GM04503 (cell line): ENCODE measurements at places on chromosomes 1 and 21.

GRCh38 chr1:101237229-101237837 lies 514 bp downstream of the S1PR1 start:
- peak; percentile 81 for DNase-seq

DNA sequence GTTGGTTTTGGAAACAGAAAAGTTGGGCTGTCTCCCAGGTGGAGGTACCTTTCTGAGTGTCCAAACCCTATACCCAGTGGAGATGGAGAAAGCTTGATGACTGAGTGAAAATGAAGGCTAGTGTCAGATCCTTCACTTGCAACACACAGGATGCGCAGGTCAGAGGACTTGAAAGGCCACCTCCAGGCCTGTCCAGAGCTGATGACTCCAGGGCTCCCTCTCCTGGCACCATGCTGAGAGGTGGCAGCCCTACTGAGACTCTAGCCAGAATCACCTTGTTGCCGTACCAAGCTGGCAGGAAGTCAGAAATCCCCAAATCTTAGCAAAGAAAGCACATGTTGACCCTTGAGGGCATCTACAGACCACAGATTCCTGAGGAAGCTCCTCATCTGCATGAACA lies 16.4 kb downstream of the KNCN start:
- no peak for DNase-seq

GRCh38 chr1:8122160-8122476 lies 96.0 kb upstream of the ERRFI1 start:
- no peak for DNase-seq

- DNase-seq, result no peak
These were observed 168.0 kb downstream of the CYYR1 start for GRCh38 chr21:26405071-26405470.

DNA sequence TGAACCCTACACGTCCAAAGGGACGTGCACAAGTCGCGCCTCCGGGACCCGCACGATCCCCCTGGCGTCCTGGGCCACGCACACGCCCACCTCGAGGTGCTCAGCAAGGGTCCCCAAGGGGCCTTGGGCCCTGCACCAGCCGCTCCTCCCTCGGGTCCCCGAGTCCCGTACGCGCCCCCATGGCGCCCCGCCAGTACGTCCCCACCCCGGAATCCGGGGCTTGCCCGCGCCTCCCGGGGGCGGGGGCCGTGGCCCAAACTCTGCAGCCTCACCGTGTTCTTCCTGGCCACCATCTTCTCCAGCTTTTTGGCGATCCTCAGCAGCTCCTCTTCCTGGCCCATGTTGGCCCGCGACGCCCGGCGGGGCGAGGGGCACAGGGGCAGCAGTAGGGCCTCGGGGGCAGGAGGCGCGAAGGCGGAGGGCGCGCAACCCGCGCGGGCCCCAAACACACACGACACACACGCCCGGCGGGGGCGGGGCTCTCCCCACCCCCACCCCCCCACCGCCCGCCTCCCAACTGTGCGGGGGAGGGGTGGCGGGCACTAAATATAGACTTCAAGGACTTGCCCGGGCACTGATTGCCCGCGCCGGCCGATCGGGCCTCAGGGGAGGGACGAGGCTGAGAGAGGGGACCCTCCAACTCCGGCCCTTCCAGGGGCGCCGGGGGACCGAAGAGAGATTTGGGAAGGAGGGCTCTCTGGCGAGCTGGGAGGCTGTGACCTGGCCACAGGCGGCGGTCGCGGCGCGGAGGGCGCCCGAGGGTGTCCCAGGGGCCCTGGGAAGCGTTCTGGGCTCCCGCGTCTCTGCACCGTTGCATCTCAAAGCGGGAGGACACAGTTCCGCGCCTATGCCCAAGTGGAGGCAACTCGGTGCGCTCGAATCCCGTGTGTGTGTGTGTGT lies at the start of gene TCEA3:
TCEA3 (minus strand) TSS at position 456 of the 900 bp plus-strand sequence; CDS start at position 341, 115 bp downstream.
- no peak for DNase-seq

DNA sequence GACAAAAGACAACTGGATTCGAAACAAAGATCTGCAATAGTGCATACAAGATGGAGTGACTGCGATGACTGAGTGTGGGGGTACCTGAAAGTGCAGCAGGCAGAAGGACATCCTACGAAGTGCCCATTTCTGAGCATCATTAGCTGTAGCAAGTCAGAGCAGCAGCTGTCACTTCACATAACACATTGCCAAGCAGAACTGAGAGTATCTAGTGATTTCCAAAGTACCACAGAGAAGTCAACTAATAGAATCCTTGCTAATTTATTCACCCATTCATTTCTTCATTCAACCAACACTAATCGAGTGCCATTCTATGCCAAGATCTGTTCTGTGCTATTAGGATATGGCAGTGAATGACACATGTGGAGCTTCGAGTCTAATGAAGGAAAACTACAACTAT lies 31.6 kb upstream of the CAMSAP2 start:
- no peak for DNase-seq

DNA sequence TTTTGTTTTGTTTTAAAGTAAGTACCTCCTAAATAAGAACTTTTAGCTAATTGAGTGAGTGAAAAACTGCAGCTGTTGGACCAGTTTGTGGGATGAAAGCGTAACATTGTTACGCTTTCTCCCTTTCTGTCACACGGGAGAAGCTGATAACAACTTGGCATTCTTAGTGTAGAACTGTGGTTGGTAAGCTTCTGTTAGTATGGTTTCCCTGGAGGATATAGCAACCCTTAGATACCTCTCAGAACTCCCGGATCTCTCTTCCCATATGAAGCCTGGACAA lies 98.2 kb downstream of the CACHD1 start:
- DNase-seq, result no peak

DNA sequence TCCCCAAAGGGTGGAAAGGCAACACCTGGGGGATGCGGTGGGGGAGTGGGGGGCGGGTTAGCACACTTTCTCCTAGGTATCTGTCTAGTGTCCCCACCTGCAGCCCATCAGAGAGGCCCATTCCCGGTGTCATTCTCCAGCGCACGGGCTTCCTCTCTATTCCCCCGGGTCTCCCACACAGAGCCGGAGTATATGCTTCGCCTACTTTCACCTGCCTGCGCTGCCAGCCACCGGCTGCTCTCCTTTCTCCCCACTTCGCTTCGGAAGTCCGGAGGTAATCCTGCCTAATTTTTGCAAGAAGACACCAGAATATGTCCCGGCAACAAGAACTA lies 852 bp downstream of the RGS7 start:
- DNase-seq, result no peak

DNA sequence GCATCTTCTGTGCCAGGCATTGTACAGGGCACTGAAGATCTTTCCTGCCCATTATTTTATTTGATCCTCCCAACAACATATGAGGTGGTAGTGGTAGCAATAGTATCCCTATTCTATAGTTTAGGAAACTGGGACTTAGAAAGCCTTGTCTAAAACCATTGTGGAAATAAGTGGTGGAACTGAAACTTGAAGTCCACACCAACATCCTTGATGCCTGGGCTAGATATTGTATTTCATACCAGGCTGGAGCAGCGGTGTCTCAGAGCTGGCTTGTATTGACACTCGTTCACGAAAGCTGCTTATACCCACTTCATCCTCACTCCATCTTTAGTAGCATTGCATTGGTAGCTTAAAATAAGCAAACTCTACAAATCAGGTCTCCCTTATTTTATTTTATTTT lies 9.7 kb upstream of the CTSS start:
- DNase-seq, result no peak

DNA sequence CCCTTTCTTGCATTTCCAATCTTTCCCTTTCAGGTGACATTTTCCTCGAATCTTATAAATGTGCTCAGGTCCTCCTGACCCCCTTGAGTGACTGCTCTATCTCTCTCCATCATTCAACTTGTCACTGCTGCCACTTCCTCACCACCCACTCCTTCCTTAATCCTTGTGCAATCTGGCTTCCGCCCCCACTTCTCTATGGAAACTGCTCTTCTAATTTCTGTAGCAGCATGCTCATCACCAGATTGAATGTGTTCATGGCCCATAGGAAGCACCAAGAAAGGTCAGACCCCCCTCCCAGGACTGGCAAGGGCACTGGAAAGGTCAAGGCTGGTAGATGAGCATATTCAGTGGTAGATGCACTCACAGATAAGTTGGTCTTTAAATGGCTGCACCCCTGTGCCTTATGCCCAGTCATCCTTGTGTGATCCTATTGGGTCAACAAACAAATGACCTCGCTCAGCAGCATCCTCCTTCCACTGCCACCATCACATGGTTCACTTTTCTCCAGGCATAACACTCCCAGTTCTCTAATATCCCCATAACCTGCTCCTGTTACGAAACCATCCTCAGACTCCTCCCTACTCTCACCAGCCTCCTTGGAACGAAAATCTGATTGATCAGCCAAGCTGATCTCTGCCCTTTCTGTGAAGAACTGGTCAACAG lies 288.5 kb upstream of the POU3F1 start:
- DNase-seq, result no peak

- no peak for DNase-seq
These were observed 28.3 kb downstream of the EIF2D start for GRCh38 chr1:206583707-206584648.

DNA sequence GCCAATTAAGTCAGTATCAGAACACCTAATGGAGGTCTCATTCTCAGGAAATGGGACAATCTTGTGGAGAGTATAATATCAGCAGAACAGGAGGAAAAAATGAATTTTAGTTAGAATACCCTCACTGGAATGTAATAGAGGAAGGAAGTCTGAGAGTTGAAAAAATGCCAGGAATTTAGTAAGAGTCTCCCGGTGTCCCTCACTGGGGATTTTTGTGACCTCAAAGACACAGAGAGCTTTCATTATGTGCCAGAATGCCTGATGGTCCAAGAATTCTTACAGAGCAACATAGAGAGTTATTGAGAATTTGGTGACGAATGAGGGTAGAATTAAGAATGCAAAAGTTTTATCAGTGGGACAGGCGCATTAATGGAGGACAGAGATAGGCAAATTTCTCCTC lies 443.5 kb upstream of the B3GALT2 start:
- no peak for DNase-seq

- no peak for DNase-seq
These were observed 5.7 kb downstream of the LMX1A start for GRCh38 chr1:165350840-165351239.

DNA sequence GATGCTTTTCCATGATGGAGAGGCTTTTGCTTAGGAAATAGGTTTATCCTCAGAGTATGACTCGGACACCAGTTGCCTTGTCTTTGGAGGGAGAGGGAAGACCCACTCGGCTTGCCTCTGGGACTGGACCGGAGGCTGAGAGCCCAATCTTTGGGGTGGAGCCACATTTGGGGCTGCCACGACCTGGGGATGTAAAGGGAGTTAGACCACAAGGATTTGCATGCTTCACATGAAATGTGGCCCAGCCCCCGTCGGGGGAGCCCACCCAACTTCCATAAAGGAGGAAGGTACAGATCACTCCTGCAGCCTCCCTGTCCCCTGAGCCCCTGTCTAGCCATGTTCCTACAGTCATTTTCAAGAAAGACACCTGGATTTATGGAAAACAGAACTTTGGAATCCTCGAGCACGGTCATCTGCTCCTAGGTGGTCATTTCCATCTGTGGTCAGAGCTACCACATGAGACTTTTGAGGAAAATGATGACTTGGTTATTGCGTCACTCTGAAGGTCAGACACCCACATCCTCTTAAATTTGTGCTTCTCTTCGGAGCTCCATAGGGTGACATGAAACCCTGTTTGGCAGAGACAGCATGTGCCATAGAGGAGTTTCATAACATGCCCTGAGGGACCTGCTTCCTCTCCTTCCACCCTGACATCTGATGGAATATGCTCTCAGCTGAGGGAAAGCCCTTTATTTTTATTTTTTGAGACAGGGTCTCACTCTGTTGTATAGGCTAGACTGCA lies 99.4 kb upstream of the SLC45A1 start:
- DNase-seq, result no peak

- DNase-seq, result no peak
These were observed 6.1 kb downstream of the NPPA start for GRCh38 chr1:11841245-11842153.

- DNase-seq, result no peak
These were observed 9.9 kb downstream of the SNRPE start for GRCh38 chr1:203871114-203871880.

DNA sequence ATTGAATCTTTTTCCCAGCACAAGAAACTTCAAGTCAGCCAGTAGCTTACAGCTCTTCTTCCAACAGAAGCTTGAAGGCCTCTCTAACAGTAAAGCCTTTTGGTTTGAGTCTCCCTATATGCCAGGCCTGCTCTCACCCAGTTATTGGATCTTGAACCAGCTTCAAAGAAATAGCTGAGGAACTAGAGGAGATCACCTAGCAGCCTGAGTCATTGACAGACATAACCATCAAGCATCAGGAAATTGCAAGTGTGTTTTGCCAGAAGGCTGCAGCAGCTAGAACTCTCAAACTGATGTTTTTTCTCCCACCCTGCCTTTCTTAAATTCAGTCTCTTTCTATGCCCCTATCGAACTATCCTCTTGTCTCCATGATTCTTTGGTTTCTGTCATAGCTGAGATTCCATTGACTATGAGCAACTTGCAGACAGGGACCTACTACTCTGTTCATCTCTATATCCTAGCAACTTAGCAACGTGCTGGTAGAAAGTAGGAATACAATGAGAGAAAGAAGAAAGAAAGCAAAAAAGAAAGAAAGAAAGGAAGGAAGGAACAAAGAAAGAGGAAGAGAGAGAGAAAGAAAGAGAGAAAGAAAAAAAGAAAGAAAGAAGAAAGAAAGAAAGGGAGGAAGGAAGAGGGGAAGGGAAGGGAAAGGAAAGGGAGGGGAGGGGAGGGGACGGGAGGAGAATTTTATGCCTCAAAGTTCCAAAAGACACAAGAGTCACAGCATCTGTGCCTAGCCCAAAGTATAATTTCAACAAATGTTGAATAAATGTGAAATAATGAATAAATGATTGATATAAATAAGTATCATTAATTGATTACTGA lies 60.0 kb upstream of the FGGY start:
- DNase-seq, result no peak

GRCh38 chr1:19196331-19196730 lies 13.7 kb downstream of the UBR4 start:
- no peak for DNase-seq

DNA sequence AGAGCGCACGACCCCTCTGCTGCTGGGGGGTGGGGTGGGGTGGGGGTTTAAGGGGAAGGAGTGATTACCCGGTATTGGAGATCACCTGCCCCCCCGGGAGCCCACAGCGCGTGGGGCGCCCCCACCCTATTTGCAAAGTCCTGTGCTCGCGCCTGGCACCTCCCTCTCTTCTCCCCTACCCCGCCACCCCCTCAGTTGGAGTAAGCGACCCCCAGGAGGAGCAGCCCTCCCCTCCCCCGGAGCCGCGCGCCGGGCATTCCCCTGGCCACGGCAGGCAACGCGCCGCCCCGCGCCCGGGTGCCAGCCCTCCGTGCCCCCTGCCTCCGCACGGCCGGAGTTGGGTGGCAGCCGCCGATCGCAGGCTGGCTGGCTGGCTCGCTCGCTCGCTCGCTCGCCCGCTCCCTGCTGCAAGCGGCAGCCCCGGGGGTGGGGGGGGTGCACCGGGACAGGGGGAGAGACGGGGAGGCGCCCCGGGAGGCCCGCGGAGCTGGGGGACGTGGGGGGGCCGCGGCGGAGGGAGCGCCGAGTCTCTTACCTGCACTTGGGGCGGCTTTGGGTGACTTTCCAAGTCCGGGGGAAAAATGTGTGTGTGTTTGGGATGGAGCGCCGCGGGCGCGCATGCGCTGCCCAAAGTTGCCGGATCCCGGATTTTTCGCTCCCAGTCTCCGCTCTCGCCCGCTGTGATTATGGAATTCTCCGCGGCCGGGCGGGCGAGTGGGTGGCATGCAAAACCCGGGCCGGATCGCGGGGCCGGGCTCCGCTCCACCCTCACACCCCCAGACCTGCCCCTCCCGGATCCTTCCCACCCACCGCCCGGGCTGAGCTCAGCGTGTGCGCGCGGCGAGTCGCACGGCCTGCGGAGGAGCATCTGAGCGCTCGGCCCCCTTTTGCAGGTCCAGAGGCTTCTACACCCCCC lies at the start of gene CASZ1:
CASZ1 (minus strand) TSS at position 618 of the 916 bp plus-strand sequence. CDS start 102,757 bp downstream, outside the sequence.
- peak; percentile 53 for DNase-seq
